Iris pigment epithelial cell (primary cell): ENCODE measurements at places on chromosomes 7 and 10.

DNA sequence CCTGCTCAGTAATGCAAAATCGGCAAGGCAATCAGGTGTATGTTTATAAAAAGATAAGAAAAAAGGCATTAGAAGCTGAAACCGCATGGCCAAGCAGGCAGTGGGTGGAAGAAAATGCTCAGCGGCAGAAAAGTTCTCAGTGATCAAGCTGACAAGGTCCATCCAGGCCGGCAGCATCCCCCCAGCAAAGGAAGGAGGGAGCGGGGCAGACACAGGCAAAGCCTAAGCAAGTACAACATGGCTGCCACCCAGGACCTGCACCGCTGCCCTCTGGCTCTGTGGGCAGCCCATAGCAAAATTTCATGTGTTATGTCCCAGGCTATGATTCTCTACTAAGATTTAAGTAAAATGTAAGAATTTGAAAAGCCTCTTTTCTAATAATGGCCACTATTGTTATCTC, 45.4 kb downstream of the MRPS24 start:
- DNase-seq: no peak

GRCh38 chr10:105592468-105592867, 951.4 kb downstream of the SORCS3 start:
- DNase-seq: no peak

GRCh38 chr7:120436487-120437060, 163.6 kb downstream of the KCND2 start:
- DNase-seq: no peak

DNA sequence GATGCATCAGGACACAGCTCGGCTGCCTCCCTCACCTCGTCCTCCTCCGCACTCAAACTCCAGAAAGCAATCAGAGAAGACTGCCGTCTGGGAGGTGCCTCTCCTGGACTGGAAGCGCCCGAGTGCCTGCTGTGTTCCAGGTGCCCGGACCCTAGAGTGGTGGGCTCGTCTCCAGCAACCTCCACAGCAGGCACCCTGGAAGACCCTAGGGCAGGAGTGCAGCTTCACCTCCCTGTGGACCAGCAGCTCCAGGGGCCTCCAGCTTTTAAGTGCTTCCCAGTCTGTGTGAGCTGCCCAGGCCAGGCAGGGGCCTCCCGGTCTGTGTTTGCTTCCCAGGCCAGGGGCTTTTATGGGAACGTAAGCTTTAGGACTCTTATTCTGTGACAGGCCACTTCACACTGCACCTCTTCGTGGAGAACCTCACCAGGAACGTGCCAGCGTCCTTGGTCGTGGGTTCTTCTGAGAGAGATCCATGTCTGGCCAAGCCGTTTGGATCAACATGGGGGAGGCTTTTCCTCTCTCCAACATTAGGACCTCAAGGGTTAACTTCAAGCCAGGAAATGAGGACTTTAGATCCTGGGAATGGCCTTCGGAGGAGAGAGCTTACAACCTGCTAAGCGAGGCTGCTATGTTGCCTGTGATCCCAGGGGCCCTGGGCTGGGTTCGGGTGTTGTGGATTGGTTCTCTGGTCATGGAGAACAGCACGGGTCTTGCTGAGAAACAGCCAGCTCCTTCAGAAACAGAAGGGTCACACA, 5.9 kb upstream of the PWWP2B start:
- no peak for DNase-seq

DNA sequence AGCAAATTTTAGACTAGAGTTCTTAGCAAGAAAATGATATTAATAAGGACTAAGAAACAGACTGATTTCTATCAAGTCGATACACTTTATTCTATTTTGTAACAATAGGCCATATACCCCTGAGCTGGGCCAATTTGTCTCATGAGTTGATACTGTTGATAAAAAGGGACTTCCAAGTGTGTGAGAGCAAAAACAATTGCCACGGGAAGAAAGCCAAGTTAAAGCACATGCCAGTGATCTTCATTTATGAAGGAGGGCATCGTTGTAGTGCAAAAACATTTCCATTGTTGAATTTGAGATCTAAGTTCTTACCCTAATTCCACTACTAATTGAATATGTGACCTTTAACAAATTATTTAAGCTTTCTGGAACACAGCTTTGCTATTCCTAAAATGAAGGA, 119.9 kb downstream of the CNOT4 start:
- no peak for DNase-seq

DNA sequence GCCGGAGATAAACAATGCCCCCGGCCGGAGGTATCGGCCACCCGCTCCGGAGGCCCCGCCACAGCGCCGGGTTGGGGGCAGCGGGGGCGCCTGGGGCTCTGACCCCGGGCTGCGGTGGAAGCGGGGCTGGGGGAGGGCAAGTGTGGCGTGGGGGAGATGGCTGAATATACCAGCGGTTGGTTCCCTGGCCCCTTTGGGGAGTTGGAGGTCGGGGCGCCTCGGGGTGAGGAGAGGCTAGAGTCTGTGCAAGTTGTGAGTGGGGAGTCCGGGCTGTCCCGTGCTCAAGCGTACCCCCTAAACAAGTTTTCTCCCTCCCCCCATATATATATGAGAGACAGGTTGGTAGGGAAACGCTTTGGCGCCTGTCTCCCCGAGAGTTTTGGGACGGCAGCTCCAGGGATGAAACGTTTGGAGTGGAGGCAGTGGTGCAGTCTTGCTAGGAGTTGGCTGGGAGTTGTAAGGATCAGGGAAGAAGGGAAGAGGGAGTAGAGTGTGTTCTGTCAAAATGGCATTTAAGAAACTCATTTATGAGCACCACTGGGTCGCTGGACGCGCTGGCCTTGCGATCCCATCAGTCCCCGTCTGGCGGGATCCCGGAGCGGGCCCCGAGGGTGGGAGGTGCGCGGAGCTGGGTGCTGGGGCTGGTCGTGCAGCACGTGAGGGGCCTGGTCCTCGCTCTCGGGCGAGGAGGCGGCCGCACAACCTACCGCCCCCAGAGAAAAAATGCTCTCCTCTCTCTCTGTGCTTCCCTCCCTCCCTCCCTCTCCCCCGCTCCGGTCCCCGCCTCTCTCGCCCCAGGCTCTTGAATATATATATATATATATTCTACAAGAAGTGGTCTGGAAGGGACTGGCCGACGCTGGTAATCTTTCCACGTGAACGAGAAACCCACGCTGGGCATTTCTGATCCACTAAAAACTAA, 1.1 kb downstream of the TET1 start:
- no peak for DNase-seq

- peak; percentile 74 for DNase-seq
These were observed 18.3 kb upstream of the HBP1 start for GRCh38 chr7:107150375-107151073.

DNA sequence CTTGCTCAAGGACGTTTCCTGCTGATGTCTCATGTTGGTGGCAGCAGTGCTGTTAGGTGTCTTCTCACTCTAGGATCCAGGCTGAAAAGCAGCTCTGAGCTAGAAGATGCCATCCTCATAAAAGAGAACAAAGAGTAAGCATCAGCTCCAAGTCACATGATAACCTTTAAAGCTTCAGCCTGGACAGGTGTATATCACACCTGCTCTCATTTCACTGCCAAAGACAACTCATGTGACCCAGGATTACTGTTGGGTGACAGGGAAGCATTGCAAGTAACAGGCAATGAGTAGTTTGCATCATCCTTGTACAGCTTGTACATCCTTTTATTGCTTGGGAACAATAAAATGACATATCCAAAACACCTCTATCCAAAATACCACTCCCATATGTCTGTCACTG, 423.4 kb upstream of the DPP6 start:
- no peak for DNase-seq

- DNase-seq: peak; percentile 76
These were observed 273.7 kb downstream of the CCDC3 start for GRCh38 chr10:12727832-12728215.

DNA sequence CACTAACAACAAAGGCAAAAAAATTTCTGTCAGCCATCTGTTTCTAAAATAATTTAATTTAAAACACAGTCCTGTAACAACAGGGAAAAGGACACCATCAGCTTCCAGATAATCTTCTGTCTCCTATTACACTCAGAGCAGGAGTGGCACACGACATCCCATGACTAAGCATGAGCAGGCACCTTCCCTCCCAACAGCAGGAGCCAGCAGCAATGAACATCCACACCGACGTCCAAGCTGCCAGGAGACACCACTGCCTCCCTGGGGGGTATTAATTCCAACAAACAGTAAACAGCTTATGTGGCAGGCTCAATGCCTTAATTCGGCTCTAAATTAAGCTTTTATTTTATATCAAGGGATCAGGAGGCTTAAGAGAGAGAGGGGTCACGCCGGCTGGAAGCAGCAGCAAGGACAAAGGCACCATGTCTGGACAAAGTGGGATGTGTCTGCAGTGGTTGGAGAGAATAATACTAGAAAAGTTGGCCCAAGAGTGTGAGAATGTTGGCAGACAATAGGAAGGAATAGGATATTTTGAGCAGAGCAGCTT, 45.7 kb downstream of the KIAA1549 start:
- DNase-seq: peak; percentile 89

GRCh38 chr7:30057741-30058140, 29.5 kb downstream of the PLEKHA8 start:
- no peak for DNase-seq

DNA sequence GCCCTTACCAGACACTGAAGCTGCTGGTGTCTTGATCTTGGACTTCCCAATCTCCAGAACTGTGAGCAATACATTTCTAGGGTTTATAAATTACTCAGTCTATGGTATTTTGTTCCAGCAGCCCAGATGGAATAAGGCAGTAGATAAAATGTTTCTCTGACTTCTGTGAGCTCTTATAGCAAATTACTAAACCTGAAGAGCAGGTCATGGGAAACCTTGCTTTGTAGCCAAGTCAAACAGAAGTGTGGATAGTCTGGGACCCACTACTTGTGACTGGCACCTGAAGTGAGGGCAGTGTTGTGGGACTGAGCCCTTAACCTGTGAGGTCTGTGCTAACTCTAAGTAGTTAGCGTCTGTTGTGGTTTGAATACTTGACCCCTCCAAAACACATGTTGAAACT, 4.6 kb upstream of the TBRG4 start:
- DNase-seq: no peak

- no peak for DNase-seq
These were observed 1.5 kb downstream of the IRF5 start for GRCh38 chr7:128939075-128939860.

DNA sequence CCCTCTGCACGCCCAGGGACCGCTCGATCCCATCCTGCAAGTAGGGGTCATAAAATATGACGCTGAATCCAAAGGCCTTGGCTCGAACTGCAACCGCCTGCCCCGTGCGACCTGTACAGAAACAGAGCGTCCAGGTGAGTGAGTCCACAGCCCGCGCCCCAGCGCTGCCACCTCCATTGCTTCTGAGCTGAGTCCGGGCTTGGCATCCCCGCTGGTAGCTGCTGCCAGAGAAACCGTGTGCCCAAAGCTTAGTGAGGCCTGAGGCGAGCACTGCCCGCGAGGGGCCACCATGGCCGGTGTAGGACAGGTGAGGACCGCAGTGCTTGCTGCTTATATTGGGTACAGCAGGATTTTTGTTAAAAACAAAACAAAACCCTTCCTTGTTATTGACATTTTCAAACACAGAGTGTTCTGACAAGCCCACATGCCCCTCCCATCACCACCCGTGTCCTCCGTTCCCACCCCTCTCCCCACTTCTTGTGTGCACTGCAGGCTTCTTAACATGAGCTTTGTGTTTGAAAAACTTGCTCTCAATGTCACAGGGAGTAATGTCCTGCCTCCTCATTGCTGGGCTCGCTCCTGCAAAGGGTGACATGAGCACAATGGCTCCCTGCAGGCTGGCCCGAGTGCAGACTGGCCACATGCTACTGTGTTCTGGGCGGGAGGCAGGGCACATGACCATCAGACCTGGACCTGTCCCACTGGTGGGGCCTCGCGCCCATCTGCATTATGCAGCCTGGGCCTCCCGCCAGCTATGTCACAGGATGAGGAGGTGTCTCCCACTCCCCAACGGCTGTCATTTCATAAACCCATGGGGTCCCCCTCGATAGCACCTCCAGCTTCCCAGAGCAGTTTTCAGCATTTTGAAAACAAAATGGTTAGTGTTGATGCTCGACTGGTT, 52.9 kb downstream of the ZRANB1 start:
- DNase-seq: no peak

DNA sequence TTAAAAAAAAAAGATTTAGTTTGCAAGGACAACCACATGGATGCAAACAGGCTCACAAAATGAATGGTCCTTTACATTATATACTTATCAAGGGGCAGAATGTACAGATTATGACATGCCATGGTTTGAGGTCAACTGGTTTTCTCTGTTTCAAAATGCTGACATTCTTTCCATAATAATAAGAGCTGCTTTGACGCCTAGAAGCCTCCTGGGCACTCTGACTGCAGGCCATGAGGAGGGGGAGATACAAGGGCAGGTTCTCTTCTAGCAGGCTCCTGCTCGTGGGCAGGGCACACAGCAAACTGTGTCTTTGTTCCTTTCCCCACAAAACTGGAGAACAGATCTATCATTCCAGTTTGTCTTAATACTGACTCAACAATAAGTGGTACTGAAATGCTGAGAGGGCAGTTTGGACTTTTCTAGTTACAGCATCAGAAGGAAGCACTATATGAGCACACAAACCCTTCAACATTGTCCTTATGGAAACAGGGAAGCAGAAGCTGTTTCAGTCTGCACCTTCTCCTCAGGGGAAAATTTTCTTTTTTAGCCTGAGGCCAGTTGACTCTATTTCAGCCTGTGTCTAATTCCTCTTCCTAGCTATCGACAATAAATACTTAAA, 314.9 kb upstream of the AOAH start:
- DNase-seq: no peak

DNA sequence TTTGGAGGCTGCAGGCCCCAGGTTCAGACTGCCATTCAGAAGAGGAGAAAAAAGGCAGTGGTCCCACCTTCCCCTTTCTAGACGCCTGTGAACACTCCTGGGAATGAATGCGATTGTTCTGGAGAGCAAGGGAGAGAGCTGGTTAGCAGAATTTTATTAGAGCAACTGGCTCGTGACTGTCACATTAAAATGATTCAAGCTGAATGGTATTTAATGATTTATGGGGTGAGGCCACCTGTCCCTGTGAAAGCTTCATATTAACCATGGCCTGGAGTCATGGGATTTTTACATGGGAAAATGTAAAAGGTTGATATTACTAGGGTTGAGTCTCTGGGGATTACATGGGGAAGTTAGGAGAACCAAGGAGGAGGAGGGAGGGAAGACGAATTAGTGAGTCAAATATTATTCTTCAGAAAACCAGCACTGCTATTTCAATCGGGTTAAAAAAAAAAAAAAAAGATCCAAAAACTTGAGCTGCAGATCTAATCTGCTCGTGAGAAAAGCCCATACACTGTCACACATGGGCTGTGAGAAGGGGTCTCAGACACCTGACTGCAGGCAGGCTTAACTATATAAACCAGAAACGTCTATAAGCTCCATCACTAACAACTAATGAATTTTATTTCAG, 8.3 kb downstream of the CXCL12 start:
- DNase-seq: no peak
